Natural killer cell (primary cell): ENCODE measurements at places on chromosomes 7 and 10. TPM values are rescaled to one million over a fixed set of nuclear protein-coding genes. Genes with fewer than 3 reads are reported as not detected.

DNA sequence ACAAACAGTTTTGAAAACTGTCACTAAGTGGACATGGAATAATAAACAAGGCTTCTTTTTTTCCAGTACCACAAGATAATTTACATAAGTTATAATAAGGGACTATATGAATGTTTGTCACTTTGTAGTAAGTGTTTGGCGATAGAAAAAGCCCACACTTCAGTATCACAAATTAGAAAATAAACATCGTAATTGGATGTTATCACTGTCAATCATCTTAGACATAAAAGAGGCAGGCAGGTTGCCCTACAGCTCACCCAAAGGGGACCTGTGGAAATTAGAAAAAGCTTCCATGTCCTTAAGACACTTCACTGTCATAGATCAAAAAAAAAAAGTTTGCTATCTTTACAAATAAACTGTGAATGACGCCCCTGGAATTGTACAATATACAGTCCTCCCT is 3.6 kb upstream of the NOC3L start:
- no peak for DNase-seq

The CRPPA gene
- total RNA-seq: 2.5 TPM

The STEAP4 gene
- 3.0 TPM for total RNA-seq

The SMKR1 gene
- 9.7 TPM for total RNA-seq
